Activated T-helper 9 cell treated with anti-CD3 and anti-CD28 coated beads, Interleukin-2, amount 50 U/mL, for 16 hours (primary cell): ENCODE measurements at places on chromosomes 3 and 15.

- DNase-seq = no peak
These were observed 141.9 kb downstream of the P3H2 start for GRCh38 chr3:189978753-189979152.

GRCh38 chr15:52193791-52194190, 2.6 kb upstream of the GNB5 start:
- no peak for DNase-seq

DNA sequence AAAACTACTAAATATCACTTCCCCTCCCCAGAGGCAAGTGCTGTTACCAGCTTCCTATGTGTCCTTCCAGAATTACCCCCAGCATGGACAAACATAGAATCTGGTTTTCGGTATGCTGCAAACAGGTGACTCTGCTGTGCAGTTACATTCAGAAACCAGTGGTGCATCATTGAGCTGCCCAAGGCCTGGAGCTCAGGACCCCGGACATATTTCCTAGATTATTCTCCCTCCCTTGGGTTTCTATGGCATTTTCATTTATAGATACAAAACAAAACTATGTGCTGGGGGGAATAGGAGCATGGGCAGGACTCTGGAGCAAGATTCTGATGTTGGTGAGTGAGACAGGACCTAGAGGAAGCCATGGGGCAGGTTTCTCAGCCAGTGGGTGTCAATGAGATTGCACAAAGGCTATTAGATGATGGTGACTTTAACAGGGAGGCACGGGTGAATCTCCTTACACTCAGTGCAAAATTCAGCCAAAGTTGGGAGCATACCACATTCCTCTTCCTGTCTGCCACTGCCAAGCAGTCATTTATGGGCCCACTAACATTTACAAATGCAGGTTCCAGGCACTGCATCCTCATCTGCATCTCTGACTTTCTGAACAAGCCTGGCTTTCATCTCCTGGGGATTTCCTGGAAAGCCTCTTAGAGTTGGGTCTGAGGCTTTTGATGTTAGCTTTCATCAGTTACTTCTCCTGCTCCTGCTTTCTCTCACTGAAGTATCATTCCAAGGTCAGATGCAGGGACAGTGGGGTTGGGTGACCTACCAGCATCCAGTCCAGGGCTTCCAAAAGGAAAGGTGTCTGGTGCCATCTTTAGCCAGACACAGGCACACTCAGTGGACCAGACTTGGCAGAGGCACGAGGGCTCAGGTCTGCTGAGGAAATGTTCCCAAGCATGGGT, 44.5 kb downstream of the CMTM7 start:
- DNase-seq = no peak

DNA sequence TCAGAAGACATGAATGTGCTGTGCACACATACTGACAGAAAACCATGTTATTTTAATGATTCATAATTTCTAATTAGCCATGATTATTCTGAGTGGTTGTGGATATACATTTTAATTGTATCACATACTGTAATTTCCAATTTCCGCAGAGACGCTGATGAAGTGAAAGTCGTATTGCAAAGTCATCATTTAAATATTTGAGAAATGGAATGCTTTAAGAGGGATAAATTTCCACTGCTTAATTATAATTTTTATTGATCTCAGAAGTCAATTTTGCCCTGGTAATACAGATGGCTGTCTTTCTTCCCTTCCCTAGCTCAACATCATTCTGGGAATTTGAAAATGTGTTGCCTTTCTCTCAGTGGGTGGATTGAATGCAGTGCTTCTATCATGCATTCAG, 819.3 kb downstream of the ROBO2 start:
- DNase-seq = no peak

- DNase-seq = peak; percentile 25
These were observed 1.8 kb downstream of the ZBTB38 start for GRCh38 chr3:141370065-141370533.

DNA sequence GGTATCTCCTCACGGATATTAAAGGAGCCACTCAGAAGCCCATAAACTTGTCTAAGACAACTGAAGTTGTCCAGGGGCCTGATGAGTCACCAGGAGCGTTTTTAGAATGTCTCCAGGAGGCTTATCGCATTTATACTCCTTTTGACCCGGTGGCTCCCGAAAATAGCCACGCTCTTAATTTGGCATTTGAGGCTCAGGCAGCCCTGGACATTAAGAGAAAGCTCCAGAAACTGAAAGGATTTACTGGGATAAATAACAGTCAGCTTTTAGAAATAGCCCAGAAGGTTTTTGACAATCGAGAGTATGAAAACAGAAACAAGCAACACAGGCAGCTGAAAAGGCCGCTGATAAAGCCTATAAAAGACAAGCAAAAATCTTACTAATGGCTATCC, 4.1 kb downstream of the DET1 start:
- no peak for DNase-seq

DNA sequence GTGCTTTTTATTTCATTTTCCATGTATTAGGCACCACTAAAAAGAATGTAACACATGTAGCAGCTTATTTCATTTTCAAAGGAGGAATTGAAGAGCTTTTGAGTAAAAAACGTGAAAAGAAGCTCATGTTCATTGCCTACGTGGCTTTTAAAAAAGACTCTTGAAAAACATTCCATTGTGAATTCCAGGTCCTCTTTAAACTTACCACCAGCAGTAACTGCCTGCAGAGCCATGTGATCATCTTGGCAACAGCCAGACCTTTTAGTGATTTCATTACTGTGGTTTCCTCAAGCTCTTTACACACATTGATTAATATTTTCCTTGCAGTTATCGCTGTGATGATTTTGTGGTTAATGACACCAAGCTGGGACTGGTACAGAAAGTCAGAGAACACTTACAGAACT, 43.8 kb upstream of the FBXL22 start:
- DNase-seq = no peak

GRCh38 chr3:182135056-182135455, 423.3 kb downstream of the SOX2 start:
- no peak for DNase-seq

DNA sequence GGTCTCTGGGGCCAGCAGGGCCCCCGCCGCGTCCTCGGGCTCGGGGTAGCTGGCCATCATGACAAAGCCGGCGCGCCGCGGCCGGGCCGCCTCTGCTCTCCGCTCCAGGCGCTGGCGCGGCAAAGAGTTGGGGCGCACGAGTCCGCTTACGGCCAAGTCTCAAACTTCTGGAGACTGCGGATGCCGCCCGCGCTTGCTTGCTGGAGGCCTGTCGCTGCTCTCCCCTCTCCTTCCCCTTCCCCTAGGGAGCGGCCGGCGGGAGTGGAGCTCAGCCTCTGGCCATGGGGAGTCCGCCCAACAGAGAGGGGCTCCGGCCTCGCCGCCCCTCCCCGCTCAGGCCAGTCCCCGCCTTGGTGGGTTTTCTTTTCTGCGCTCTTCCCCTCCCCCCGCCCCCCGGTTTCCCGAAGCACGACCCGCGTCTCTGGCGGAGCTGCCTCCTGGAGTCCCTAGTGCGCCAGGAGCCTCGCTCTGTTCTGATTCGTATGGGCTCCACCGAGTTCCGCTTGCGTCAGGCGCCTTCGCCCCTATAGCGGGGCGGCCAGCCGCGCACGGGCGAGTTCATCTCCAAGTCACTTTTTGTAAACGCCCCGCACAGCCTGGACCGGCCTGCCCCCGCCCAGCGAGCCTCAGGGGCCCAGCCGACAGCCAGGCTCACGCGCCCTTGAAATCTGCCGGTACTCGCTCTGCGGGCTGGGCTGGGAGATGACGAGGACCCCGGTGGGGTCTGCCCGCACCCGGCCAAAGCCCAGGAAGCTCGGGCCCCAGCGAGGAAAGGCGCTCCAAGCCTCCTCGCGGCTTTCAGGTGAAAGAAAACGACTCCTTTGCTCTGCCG, at the start of the genes FOXL2 and FOXL2NB:
TSS of gene FOXL2 (minus strand) at position 475 of the 832 bp plus-strand sequence. CDS start at position 60, 415 bp downstream.
TSS of gene FOXL2NB (plus strand) at position 555 of the 832 bp plus-strand sequence. CDS start at position 703, 148 bp downstream.
- no peak for DNase-seq

GRCh38 chr3:29065211-29065785, 215.6 kb upstream of the RBMS3 start:
- DNase-seq = no peak

GRCh38 chr3:187994221-187995042, 159.5 kb upstream of the LPP start:
- no peak for DNase-seq

DNA sequence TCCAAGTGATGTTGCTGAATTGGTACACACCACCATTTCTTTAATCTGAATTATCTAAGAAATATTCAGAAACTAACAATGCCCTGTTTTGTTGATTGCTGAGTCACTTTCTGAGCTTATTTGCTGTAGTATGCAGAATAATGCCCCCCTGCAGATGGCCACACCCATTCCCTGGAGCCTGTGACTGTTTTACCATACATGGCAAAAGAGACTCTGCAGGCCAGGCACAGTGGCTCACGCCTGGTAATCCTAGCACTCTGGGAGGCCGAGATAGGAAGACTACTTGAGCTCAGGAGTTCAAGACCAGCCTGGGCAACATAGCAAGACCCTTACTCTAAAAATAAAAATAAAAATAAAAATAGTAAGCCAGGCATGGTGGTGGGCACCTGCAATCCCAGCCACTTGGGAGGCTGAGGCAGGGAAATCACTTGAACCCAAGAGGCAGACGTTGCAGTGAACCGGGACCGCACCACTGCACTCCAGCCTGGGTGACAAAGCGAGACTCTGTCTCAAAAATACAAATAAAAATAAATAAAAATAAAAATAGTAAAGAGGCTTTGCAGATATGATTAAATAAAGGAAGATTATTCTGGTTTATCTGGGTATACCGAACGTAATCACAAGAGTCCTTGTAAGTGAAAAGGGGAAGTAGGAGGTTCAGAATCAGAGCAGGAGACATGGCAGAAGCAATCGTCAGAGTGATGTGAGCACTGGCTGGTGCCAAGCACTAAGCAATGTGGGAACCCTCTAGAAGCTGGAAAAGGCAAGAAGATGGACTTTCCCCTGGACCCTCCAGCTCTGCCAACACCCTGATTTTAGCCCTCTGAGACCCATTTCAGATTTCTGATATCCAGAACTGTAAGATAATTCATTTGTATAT, 19.0 kb downstream of the PCYT1A start:
- DNase-seq = no peak

GRCh38 chr3:175526609-175527280, 667.6 kb downstream of the NAALADL2 start:
- no peak for DNase-seq

DNA sequence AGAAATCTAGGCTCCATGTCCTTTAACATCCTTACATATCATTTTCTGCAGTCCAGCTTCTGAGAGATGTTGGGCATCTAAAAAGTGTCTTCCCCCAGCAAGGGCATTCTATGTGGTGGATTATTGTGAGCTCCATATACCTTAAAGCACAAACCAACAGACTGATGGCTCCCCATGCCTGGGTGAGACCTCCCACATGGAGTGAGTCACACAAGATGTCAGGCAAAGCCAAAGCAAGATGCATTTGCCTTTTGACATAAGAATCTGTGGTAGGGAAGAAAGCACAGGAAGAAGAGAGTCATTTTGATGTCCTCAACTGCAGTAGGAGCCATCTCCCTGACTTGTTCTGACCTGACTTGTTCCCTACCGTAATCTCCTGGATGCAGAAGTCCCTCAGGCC, 238.7 kb upstream of the EIF1B start:
- DNase-seq = no peak

DNA sequence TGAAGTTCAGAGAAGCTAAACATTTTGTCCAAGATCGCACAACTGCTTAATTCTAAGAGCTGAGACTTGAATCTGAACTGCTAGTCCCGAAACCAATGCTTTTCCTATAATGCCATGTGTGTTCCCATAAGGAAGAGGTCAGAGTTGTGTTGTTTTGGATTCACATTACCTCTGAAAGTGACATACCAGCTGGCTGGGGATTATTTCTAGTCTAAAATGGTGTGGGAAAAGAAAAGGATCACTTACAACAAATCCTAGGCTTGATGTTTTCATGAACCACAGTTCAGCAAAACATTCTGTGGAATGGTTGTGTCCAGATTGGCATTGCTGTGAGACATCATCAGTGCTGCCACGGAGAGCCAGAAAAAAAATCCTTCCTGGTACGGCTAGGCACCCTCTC, 35.0 kb upstream of the LRRC3B start:
- DNase-seq = no peak

- no peak for DNase-seq
These were observed 103.9 kb downstream of the SHQ1 start for GRCh38 chr3:72744330-72744729.
